Activated T-cell treated with anti-CD3 and anti-CD28 coated beads for 1 hour (primary cell): ENCODE measurements at places on chromosomes 16 and 17.

DNA sequence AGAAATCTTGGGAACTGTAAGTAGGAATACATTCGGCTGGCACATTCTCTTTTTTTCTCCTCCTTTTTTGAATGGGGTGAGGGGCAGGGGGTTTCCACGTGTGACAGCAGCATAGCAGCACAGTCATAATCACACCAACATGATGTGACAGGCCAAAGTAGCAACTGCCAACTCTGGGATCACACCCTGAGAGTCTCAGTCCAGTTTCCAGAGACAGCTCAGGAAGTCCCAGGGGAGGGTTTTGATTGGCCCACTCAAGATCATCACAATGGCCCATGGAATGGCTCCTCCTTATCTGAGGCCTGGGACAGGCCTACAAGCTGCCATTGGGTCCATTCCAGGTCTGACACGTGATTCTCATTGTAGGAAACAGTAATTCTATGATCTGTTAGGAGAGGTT lies 207.1 kb upstream of the ASIC2 start:
- no peak for DNase-seq

- DNase-seq: no peak
Measured at GRCh38 chr16:87044032-87044382, 273.2 kb downstream of the C16orf95 start.

GRCh38 chr17:47993031-47993564 lies 22.2 kb downstream of the CDK5RAP3 start:
- DNase-seq: no peak

DNA sequence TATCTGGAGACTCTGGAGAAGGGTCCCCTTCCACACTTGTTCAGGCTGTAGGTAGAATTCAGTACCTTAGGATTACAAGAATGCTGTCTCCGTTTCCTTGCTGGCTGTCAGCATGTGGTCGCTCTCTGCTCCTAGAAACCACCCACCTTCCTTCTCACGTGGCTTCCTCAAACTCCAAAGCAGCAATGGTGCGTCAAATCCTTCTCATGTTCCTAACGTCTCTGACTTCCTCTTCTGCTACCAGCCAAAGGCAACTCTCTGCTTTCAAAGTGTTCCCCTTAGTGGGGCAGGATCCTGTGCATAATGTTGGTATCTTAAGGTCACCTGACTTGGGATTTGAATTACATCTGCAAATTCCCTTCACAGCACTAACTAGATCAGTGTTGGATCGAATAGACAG lies 30.9 kb upstream of the DYNLRB2 start:
- DNase-seq: no peak

DNA sequence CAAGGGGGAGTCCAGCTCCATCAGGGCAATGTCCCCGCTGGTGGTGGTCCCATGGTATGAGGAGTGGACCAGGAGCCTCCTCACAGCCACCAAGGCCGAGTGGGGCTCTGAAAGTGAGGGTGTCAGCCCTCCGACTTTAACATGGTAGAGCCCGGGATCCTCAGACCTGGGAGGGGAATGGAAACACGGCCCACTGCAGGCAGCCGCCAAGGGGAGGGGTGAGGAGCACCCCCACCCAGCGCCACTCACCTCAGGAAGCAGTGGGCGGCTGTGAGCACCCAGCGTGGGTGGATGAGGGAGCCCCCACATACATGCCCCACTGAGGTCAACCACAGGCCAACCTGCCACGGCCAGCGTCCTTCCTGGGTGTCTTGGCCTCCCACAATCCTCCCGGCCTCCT lies 10.8 kb downstream of the ZG16B start:
- DNase-seq: no peak

DNA sequence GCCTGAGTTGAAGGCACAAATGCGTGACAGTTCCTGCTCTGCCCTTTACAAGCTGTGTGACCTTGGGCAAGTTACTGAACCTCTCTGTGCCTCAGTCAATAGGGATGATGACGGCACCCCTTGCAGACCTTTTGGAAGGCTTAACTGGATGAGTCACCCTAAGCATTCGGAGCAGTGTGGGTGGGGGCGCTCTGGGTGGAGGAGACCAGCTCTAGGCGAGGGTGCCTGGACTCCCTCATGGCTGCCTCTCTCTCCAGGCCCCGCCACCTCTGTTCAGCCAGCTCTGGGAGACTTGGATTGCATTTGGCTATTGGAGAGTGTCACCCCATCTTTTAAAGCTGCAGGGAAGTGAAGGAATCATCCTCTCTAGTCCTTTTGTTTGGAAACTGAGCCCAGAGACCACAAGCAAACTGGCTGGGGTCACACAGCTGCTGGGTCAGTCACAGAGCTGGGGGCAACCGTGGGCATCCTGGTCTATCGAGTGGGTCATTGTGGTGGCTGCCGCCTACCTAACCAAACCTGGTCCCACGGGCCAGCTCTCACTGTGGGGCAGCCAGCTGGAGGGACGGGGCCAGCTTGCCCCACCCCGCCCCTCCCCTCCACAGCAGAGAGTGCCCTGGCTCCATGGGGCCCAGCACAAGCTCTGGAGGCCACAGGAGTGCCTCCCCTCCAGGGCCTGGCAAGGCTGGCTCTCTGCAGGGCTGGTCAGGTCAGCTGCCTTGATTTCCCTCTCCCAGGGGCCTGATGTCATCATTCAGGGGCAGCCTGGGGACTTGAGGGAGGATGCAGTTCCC lies 20.2 kb upstream of the GSE1 start:
- DNase-seq: no peak

DNA sequence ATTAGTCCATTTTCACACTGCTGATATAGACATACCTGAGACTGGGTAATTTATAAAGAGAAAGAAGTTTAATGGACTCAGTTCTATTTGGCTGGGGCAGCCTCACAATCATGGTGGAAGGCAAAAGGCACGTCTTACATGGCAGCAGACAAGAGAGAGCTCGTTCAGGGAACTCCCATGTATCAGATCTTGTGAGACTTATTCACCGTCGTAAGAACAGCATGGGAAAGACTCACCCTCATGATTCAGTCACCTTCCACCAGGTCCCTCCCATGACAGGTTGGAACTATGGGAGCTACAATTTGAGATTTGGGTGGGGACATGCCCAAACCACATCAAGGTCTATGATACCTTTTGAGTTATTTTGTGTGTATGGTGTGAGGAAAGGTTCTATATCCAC lies 66.9 kb downstream of the METRNL start:
- DNase-seq: no peak

- DNase-seq: no peak
Measured at GRCh38 chr17:4706121-4706520, 2.2 kb upstream of the PELP1 start.

DNA sequence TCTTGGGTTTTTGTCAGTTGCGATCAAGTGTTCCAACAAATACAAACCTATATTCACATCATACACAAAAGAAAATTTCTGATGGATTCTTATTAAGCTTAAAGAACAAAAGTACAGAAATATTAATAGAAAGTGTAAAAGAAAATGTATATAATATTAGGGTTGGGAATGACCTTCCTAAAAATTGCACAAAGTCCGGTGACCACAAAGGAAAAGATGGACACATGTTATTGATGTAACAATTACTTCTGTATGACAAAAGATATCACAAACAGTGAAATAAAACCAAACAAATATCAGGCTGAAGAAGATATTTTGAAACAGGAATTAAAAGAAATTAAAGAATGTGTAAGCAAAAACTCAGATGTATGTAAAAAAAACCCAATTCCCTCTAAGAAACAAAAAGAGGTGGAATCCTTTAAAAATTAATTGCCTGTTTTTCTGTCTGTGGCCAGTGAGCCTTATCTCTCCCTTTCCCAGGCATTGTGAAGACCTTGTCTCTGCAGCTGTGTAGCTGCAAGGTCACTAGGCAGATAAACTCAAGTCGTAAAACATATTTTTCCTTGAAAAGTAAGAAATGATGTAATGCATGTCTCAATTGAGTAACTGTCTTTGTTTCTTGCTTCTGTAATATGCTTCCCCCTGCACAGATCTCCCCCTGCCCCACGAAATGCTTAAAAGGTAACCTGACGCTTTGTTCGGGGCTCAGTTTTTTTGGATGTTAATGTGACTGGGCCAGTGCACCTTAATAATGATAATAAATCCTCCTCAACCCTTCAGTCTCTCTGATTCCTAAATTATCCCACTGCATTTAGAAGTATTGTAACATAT lies 2.8 kb downstream of the ST6GALNAC1 start:
- no peak for DNase-seq

DNA sequence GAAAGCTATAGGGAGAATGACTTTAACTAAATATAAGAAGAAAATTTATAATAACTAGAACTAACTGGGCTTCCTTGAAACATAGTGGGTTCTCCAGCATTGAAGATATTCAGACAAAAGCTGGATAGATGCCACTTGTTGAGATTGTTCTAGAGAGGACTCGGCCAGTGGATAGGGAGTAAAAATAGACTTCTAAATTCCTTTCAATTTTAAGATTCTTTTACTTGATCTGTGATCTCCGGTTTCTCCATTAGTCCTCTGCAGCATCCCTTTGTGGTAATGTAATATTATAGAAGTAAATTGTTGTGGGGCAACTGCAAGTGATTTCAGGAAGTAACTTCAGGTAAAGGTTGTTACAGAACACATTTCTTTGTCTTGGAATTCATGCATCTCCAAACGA lies 10.3 kb upstream of the RARA start:
- no peak for DNase-seq

DNA sequence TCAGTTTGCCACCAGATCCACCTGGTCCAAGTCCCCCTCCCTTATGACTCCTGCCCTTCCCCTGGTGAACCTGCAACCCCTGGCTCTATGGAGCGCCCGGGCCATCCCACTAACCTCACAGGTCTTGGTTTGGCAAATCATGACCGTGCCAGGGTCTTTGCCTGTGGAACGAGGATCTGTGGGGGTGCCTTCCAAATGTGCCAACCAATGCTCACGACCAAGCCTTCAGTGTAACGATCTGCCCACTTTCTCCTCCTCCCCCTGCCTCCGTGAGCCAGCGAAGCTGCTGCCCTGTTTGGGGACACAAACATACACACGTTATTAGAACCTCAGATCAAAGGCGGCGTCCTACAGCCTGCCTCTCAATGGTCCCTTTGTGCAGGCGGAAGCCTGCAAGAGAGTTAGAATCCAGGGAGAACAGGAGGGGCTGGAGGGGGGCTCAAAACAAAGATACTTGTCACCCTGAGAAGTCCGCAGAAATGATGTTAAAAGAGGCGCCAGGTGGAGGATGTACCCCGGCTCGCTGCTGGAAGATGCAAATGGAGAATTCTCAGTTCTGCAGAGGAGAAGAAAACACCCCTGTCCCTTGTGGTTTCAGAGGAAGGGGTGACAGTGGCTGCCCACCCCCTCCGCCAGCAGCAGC lies 9.0 kb upstream of the NKD1 start:
- DNase-seq: no peak

GRCh38 chr17:40791111-40791510 lies 8.6 kb downstream of the KRT28 start:
- DNase-seq: no peak

- DNase-seq: no peak
Measured at GRCh38 chr17:77128896-77129567, 11.7 kb upstream of the SEC14L1 start.

DNA sequence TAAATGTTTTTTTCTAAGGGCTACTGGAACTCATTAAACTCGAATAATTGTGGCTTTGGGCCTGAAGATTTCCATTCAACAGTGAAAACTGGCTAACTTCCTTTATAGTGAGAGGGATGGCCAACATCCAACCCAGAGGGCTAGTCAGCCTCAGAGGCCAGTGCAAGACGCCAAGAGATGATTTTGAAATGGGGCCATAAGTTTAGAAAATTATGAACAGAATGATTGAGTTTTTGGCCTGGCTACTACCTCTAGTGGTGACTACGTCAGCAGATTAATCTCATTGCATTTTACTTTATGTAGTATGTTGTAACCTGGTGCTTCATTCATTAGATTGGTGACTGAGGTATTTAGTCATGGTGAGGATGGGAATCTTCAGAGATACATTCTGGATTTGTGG lies 28.4 kb downstream of the HAPSTR1 start:
- DNase-seq: no peak

DNA sequence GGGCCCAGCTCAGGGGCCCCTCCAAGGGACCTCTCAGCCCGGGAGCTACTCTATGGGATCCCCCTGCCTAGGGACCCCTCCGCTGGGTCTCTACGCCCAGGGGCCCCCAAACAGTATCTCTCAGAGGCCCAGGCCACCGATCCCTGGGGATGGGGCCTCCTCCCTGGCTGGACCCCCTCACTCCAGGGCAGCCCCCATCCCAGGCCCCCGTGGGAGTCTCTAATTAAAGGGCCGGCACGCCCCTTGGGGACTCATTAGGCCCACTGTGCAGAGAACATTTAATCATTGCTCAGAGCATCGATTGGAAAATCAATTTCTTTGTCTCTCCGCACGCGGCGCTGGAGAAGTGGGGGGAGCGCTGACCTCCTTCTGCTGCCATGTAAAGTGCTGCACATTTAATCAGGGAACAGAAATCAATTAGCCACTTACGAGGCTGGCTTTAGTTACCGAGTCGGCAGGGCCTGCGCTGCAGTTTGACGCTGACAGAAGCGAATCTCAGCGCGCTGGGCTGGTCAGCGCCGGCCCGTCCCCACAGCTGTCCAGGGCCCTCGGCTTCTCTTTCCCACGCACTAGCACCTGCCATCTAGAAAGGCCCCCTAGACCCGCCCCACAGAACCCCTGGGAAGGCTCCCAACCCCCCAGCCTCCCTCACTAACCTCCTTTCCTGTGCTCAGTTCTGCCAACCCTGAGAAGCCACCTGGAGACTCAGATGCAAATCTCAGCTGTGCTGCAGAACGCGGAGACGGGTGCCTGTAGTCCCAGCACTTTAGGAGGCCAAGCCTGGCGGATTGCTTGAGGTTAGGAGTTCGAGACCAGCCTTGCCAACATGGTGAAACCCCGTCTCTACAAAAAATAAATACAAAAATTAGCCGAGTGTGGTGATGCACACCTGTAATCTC lies 20.2 kb upstream of the C1QL1 start:
- DNase-seq: no peak

DNA sequence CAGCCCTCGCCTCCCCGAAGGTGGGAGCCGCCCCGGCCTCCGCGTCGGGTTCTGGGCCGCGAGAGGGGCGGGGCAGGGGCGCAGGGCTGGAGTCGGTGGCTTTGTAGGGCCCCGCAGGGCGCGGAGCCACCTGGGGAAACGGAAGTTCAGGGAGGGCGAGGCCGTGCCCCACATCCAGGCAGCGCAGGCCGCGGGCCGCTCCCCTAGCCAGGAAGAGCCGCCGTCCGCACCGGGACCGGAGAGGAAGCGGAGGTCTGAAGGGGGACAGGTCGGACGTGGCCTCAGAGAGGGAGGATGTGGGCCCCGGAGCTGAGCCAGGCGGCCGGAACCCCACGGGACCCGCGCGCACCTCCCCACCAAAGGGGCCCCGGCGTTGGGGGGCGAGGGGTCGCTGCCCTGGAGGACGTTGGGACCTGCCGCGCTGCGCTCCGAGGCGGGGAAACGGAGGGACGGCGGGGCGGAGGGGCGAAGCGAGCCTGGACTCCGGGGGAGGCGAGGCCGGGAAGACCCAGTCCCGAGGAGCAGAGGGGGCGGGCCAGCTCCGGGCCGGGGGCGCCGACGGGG lies 482 bp upstream of the SLC16A3 start:
- peak; percentile 42 for DNase-seq

- no peak for DNase-seq
Measured at GRCh38 chr17:72697602-72698146, 394.8 kb downstream of the SLC39A11 start.
